Retina (tissue), 1 donor: ENCODE measurements at places on chromosomes 3 and 15.

DNA sequence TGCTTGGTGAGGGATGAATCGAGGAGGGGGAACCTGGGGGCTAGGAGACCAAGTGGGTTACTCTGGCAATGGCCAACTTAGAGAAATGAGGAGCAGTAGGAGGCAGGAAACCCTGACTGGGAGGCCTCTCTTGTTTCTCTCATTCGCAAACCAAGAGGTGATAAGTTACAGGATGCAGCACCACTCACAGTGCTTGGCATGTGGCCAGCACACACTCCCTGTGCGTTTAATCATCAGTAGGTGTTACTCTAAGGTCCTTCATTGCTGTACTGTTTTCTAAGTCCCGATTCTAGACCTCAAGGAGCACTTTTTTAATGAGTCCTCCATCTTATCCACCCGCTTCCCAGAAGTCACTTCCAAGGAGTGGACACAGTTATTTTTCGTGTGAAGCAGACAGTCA lies 314.1 kb upstream of the TRIM42 start:
- DNase-seq, result no peak

DNA sequence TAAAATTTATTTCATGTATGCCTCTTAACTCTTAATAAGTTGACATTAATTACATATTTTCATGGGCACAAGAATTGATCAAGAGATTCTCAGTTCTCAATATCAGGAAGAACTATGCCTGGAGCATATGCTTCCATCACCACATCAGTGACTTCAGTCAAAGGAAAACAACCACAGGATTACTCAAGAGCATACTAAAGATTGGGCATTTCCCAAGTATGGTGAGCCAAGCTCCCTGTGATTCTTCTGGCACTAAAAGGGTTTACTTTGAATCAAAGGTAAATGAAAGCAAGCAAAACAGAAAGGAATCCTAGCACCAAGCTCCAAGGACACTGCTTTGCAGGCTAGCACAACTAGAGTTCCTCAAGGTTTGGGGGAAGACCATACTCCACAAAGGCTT lies 44.6 kb downstream of the FMN1 start:
- DNase-seq, result no peak

DNA sequence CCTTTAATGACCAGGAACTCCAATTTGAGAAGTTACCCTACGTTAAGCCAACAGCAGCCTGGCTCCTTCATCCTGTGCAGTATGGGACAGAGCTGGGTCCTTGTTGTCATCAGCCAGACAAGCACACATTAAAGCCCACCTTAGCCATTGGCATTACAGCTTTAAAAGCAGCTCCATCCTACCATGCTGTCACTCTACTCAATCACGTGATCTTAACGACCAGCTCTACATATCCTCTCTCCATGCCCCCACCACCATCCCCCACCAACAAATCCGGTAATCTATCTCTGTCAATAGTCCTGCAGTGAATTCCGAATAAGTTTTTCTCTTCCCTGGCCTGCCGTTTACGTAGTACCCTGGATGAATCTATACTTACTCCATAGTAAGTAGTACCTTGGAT lies 82.9 kb upstream of the DGKG start:
- DNase-seq, result no peak

GRCh38 chr3:111910806-111911205 lies 51.7 kb downstream of the PHLDB2 start:
- no peak for DNase-seq

DNA sequence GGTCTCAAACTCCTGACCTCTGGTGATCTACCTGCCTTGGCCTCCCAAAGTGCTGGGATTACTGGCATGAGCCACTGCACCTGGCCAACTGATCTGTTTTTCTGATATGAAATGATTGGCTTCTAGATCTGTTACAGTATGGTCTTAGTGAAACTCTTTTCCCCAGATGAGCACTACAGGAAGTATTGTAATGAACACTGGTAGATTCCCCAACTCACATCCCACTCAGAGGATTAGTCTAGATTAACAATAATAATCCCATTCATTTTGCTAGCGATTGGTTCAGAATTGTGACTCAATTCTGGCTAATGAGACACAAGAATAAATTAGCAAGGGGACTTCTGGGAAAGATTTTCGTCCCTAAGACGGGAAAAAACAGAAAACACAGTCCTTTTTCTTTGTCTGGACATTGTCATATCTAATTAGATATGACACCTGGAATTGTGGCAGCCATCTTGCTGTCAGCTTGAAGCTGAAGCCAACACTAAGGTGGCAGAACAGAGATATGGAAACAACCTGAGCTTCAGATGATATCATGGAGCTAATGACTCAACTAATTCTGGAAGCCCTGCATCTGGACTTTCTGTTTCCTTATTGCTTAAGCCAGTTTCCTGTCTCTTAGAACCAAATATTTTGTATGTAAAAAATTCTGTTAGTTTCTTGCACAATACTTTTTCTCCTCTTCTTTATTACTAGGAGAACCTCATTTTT lies 17.4 kb upstream of the NPTN start:
- no peak for DNase-seq

- DNase-seq, result peak; percentile 66
Observed at GRCh38 chr3:112293368-112294321, at the start of gene SLC9C1. TSS of gene SLC9C1 (minus strand) at chr3:112294216. CDS start at chr3:112286791, 7,425 bp downstream.

GRCh38 chr15:34591306-34591705 lies 7.9 kb upstream of the GOLGA8B start:
- DNase-seq, result peak; percentile 31

DNA sequence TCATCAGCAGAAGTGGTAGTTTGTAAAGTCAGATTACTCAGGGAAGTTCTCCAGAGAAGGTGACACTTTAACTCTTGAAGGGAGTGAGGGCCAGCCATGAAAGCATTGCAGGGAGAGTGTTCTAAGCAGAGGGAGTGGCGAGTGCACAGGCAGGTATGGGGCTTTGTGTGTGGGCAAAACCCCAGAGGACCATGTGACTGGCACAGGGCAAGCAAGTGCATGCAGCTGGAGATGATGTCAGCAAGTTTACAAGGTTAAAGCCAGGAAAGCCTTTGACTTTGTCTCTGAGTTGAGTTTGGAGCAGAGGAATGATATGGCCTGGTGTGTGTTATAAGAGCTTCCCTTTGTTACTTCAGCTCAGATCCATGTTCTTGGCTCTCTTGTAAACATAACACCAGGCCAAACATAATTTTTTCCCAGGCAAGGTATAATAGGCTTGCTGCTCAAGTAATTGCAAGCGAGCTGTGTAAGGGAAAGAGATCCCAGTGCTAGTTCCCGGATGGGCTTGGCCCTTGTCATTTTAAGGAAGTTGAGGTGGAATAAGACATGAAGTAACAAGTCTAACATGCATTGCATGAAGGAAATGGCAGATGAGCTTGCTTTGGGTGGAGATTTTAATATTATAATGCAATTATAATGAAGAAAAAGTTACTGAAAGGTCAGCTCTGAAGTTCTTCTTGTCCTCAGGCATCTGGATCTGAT lies 341.1 kb upstream of the LRRC3B start:
- DNase-seq, result no peak

DNA sequence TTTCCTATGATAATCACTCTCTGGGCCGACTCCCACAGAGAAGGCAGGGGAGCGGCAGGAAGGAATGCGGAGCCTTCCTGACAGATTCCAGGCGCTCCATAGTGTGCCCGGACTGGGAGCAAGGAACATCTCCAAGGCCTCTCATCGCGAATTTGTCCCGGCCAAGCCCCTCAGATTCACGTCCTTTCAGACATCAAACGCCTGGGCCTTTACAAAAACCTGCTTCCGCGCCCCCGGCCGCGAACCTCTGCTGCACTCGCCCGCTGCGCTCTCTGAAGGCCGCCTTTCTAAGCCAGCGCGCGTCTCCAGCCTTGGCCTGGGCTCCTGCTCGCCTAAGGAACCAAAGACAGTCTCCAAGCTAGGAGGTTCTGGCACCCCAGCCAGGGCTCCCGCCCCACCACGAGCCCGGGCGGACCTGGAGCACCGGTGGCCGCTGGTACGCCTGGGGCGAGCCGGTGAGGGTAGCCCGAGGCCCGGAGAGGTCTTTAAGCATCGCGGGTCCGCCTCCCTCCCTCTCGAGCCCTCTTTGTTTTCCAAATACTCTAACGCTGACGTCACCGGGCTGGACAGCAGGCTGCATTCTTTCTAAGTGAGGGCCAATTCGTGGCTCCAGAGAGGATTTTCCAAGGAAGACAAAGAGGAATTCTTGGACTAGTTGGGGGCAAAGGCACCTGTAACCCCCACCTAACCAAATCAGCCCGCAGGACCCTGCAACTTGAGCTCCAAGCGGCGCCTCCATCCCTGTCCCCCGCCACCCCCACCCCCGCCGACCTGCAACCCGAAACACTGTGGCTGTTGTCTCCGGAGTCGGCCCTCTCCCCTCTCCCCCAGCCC lies 759 bp downstream of the AMOTL2 start:
- DNase-seq, result peak; percentile 94

DNA sequence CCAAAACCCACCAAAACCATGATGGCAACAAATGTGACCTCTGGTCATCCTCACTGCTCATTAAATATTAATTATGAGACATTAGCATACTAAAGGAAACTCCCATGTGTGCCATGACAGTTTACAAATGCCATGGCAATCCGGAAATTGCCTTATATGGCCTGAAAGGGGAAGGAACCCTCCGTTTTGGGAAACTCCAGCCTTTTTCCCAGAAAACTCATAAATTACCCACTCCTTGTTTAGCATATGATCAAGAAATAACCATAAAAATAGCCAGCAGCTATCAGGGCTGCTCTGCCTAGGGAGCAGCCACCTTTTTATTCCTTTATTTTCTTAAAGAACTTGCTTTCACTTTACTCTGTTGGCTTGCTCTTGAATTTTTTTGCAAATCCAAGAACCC lies 992.7 kb downstream of the NTRK3 start:
- DNase-seq, result no peak

DNA sequence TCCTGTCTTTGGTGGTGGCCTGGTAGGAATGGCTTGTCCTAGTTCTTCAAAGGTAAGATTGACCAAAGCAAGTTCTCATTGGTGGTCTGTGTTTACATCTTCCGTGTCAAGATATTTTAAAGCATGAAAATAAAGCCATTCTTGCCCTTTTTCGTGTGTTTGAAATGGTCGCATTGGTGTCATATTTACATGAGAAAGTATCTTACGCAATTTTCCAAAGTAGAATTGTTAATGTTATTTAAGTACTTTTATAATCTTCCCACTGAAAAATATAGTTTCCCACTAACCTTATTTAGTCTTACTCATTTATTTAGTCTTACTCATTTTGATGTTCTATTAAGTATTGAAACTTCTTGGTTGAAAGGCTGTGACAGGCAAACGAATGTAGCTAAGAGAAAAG lies 31.0 kb downstream of the NMD3 start:
- DNase-seq, result no peak

GRCh38 chr3:42849017-42849416 lies 26.7 kb downstream of the CYP8B1 start:
- no peak for DNase-seq

- DNase-seq, result no peak
Observed at GRCh38 chr15:73110201-73110600, 57.9 kb downstream of the NEO1 start.

DNA sequence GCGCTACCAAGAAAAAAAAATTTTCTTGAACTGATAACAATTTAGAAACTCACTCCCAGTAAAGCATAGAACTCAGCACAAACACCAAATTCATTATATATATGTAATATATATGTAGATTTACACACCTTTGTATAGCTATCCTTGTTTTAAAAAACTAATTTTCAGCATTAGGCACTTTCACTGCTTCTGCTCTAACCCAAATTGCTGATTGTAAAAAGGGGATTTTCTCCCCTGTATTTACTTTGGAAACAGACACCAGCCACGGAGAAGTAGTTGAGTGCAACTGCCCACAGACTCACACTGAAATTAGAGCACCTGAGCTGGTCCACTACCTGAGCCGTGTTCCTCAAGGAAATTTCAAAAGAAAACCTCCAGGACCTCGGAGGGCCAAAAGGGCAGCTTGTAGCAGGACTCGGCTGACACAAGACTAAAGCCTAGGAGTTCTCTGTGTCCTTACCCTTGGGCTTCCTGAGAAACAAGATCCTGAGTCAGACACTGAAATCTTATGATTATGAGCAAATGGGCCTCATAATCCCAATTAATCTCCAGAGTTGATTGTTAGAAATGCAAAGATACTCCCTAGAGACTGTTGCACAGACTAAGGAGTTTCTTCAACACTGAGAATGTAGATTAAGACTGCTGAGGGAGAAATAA lies 106.0 kb downstream of the TNIK start:
- DNase-seq, result no peak

- DNase-seq, result no peak
Observed at GRCh38 chr3:151814588-151814987, 672 bp downstream of the AADAC start.

DNA sequence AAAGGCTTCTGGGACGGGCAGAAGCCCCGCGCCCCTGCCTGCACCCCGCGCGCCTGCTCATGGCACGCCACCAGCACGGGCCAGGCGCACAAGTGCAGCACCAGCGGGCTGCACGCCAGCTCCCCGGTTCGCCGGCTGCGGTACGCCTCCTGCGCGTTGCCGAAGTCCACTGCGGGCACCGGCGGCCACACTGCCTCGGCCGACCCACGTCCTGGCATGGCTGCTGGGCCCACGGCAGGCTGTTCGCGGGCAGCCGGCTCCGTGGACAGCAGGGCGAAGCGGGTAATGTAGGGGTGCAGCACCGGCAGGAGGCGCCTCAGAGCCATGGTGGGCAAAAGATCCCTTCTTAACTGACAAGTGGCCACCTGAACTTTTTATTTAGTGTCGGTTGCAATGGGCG lies 34.8 kb downstream of the MCCC1 start:
- no peak for DNase-seq

- DNase-seq, result no peak
Observed at GRCh38 chr3:30628205-30628900, 22.0 kb downstream of the TGFBR2 start.

GRCh38 chr3:121584418-121584817 lies 8.8 kb upstream of the FBXO40 start:
- no peak for DNase-seq

DNA sequence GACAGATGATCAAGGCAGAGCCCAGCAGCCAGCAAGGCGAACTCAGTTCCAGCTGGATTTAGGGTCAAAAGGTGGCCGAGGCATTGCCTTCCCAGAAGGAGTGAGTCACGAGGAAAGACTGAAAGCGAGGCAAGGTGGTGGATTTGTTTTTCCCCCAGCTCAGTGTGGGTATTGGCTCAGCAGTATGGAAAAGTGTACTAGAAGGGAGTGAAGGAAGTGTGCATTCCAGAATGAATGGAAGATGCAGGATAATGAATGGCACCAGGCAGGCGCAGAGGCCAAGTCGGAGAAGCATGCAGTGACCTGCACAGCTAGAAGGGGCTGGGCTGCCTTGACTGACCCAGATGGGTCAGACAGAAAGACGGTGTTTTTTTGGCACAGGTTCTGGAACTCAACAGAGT lies 46.3 kb downstream of the FOXP1 start:
- no peak for DNase-seq

GRCh38 chr3:61893840-61894566 lies 332.6 kb downstream of the PTPRG start:
- no peak for DNase-seq

DNA sequence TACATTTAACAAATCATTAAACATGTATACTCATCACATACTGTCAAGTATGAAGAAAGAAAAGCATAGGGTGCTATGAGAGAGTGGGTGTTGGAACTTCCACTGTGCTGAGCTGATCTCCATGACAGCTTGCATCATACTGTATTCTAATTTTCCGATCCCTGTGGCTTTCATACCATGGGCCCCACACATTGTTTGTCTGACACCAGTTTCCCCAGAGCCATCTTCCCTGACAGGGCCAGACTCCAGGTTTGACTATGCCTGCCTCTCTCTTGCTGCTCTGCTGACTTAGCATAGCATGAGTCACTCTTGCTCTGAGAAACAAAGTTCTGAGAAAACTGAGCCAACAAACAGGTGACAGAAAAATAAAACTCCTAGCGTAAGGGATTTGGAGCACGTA lies 37.0 kb upstream of the CASR start:
- DNase-seq, result no peak

GRCh38 chr3:153897025-153897723 lies 224.0 kb upstream of the ARHGEF26 start:
- DNase-seq, result no peak

GRCh38 chr15:97966246-97966645 lies 5.7 kb downstream of the ARRDC4 start:
- no peak for DNase-seq
